ENCODE measurements at places on chromosomes 12 and 14.

- DNase-seq: no peak
Observed at GRCh38 chr12:88662961-88663360, 82.7 kb upstream of the KITLG start.

DNA sequence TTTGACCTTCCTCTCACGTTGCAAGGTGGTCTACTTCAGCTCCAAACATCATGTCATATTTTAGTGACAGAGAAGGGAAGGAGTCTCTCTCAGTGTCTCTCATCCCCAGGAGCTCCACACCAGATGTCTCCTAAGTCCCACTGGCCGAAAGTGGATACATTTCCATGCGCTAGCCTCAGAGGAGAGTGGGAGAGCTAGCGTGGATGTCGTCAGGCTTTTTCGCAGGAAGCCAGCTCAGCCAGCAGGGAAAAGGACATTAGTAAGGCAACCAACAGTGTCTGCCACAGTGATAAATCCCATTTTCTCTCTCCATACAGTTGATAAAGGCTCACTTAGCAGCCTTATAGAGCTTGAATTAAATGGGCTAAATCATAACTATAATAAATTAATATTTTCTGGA, 155.7 kb downstream of the PELI2 start:
- DNase-seq: no peak

DNA sequence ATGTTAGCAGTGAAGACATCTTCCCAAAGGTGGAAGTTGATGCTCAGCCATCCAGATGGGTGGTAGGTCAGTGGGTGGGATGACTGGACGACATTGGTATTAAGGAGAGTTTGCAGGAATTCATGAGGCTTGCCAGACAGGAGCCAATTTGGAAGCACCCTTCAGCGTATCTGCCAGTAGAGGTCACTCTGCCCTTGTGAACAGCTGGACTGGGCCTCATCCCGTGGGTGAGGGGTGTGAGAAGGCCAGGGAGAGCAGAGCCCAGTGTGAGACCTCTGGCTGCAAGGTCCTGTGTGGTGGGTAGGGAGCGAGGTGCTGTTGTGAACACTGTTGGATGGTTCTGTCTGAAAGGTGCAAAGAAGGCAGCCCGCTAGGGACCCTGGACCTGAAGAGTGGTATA, 37.7 kb downstream of the SLC5A8 start:
- no peak for DNase-seq

GRCh38 chr12:50953047-50953446, 703 bp downstream of the HIGD1C start:
- no peak for DNase-seq

- DNase-seq: no peak
Observed at GRCh38 chr12:13981296-13981962, at the start of gene GRIN2B. GRIN2B (minus strand) TSS chr12:13981602; CDS start chr12:13866208, 115,394 bp downstream.

DNA sequence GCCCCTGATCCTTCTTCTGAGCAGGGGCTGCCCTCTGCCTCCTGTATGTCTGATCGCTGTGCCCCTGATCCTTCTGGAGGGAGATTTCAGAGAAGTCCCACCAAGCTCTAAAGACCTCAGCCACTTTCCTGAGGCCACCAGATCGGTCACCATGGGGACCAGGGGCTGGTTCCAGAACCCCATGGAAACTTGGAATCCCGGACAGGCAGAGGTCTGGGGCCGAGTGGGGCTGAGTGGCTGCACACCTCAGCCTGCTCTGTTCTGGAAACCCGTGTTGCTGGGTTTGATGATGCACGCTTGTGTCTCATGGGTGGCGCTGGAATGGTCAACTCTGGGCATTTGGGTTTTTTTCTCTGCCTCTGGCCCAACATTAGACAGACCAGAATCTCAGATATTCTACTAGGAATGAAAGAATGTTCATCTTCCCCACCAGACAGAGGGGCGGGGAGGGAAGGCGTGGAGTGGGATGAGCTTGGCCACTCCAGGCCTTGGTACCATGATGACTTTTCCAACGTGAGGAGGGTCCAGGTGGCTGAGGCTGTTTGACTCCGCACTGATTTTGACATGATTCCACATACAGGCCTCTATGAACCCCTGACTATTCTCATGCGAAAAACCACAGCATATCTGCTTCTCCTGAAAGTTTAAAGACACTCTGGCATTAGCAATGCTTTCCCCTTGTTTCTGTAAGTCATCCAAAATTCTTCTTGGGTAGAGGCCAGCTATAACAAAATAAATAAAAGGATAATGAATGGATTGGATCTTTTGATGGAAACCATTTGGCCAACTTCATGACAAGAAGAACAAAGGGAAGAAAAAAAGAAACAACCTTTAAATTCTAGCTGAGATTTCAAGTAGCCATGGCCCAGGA, 114.5 kb downstream of the ADGRD1 start:
- DNase-seq: no peak

DNA sequence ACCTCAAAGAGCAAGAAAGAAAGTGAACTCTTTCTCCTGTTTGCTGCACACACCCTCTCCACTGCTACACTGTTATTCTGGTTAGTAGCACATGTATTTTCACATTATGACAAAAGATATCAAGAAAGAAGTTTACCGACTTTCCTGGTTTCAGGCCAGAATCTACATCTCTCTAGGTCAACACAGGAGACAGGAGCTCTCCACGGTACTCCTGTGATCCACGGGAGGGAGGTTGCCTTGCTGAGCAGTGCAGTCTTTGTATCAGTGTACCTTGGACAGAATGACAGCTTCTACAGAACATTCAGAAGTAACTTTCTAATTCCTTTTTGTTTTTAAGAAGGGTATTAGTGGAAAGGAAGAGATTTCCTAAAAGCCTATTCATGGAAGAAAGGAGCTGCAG, 805.6 kb downstream of the NRXN3 start:
- no peak for DNase-seq

GRCh38 chr12:121717041-121717699, 4.6 kb downstream of the TMEM120B start:
- DNase-seq: no peak

GRCh38 chr12:89856431-89856830, 147.8 kb upstream of the ATP2B1 start:
- DNase-seq: no peak

DNA sequence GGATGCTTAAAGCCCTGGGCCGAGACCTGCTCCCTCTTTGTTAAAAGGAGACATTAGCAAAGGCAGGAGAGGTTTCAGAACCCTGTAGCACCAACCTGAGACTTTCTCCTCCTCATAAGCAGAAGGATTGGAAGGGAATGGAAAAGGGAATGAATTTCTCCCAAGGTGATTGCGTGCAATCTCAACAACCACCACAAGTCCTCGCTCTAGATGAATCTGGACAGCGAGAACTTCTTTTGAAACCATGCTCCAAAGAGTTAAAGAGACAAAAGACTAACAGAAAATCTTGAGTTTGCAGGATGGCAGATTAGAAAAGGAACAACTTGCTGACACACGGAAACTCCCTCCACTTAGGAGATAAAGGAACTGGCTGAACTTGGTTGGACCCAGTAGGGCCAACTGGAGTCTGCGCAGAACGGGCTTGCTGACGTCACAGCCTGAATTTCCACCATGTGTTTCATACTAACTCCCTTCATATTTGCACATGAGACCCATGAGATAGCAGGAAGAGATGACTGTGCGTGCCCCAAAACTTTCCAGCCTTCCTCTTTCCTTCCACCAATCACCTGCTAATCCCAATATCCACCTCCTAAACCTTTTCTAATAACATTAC, 137.0 kb downstream of the PTPN11 start:
- no peak for DNase-seq

DNA sequence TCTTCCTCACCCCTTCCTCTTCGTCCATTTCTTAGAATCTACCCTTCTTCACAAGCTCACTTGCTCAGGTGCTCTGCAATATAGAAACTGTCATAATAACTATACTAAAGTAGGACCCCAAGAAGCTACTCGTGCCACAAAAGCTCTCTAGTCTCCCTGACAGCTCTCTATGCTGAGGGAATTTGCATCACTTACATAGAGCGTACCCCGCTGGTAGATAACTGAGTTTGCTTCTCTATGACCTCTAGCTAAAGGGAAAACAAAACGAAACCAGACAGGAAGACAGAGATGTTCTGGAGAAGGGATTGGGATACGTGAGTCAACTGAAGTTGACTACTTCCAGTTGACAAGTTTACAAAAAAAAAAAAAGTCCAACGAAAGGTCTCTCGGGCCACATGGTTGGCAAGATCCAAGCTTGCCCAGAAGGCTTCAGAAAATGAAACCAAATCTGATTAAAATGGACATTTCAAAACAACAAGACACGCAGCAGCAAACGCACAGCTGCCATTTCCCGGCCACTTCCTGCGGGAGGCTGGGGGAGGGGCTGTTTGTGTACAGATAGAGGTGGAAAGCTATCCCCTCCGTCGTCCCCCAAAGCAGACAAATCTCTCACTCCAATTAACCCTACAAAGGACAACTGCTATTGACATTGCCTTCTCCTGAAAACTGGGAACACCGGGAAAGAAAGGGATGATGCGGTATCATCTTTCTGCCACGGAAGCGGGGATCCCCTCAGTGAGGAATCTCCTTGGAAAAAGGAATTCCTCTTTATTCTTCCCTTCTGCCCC, 1.3 kb downstream of the BAZ2A start:
- peak; percentile 65 for DNase-seq

GRCh38 chr12:99783421-99783820, 135.9 kb downstream of the GARIN6 start:
- DNase-seq: no peak

DNA sequence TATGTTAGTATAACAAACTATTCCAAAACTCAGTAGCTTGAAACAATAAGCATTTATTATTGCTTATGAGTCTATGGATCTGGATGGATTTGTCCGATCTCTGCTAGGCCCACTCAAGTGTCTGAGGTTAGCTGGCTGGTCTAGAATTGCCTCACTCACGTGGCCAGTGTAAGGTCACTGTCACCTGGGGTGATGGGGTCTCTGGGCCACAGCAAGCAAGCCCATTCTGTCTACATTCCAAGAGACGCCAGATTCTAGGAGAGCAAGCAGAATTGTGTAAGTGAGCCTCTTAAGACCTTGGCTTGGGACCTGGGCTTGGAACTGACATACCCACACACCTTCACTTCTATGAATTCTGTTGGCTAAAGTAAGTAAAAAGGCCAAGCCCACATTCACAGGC, 80.2 kb downstream of the STON2 start:
- no peak for DNase-seq

DNA sequence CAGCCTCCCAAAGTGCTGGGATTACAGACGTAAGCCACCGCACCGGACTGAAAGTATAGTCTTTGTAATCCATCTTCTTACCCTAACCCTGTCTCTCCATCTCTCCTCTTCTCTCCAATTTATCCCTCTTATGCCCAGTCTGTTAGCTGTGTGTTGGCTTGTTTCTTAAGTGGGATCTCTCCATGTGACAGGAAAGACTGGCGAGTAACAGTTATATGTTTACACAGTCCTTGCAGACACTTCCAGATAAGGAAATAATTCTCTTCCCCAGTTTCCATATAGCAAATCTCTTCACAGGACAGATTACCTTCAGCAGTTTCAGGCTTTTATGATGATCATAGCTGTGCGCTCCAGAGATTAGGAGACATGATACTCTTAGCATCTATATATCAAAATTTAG, 16.0 kb upstream of the DIP2B start:
- no peak for DNase-seq

GRCh38 chr14:84961637-84962036, 568.3 kb upstream of the FLRT2 start:
- no peak for DNase-seq

Data from dorsolateral prefrontal cortex (tissue), 122 donors.